ENCODE measurements at places on chromosomes 6 and 20.
A peak's percentile ranks its signal among the peaks of the same experiment; 100 is the strongest.

DNA sequence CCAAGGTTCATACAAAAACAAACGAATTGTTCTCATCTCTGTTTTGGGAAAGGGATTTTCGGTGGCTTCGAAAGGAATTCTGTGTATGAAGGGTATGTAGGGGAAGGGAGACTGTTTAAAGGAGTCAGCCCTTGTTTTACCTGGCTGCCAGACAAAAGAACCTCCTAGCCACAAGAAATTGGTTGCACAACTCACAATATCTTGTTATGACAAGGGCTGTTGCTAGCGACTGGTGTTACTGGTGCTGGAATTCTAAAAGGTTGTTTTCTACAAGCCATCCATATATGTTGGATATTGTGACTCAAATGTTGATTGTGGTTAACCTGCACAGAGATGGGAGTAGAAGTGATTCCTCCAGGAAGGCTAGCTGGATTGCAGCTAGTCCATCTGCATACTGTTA lies 34.6 kb upstream of the CITED2 start:
- DNase-seq: no peak

DNA sequence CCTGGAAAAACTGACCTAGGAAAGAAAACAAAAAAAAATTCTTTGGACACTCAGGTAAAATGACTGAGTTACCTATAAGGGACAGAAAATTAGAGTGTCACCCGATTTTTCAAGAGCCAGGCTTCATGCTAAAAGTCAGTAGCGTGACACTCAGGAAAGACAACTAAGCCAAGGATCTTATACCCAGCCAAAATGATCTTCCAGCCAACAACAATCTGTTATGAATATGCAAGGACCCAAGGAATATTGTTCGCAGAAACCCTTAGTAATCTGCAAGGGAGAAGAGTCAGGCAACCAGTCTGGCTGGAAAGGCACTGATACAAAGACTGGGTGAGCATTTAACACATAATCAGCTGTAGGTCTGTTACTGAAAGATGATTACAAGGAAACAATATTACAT lies 203.6 kb downstream of the GMPR start:
- DNase-seq: no peak

GRCh38 chr6:96923871-96924493 lies 546 bp upstream of the KLHL32 start:
- DNase-seq: peak; percentile 23

DNA sequence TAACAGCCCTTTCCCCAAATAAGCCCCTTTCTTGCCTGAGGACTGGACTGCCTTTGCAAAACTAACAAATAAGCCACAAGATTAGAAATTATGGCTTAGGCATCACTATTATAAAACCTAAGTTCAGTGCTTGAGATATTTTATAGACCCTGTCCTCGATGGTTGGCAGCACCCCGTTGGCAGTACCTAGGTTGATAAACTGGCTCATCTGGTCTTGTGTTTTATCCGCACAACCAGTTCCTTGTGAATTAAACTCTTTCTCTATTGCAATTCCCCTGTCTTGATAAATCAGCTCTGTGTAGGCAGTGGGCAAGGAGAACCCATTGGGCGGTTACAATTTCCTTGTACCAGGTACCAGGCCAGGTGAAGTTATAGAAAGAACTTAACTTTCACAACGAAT lies 6.6 kb downstream of the LRP11 start:
- DNase-seq: no peak

- DNase-seq: no peak
Measured at GRCh38 chr6:7912736-7913517, 2.3 kb upstream of the TXNDC5 start.

DNA sequence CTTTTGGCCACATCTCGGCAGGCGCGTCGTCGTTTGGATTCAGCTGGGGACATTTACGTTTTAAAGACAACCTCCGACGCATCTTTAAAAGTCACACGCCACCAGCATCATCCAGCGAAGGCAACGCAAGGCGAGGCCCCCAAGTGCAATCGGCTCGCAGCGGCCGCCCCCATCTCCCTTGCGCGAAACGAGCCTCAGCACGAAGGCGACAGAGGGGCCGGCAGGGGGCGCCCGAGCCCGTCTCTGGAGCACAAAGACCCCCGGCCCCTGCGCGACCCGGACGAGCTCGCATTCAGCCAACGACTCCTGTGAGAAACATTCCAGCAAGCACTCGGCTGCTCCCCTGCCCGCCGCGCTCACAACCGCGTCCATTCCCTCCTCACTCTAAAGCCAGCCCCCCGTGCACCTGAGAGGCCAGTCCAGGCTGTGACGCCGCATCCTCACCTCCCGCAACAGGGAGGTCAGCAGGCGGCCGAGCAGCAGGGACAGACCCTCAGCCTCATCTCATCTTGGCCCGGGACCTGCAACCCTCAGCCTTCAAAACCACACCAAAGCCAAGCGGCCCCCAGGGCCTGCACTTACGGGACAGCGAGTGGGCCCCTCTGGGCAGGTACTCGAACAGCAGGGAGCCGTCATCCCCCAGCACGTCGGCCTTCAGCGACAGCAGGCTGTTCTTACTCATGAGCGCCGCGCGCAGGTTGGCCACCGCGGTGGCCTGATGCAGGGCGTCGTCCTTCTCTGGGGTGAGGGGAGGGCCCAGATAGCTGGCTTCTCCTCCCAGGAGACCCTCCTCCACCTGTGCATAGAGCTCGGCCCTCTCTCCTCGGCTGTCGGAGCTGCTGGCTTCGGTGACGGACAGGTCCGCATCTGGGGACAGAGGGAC lies 35.8 kb downstream of the SLC2A4RG start:
- DNase-seq: no peak

DNA sequence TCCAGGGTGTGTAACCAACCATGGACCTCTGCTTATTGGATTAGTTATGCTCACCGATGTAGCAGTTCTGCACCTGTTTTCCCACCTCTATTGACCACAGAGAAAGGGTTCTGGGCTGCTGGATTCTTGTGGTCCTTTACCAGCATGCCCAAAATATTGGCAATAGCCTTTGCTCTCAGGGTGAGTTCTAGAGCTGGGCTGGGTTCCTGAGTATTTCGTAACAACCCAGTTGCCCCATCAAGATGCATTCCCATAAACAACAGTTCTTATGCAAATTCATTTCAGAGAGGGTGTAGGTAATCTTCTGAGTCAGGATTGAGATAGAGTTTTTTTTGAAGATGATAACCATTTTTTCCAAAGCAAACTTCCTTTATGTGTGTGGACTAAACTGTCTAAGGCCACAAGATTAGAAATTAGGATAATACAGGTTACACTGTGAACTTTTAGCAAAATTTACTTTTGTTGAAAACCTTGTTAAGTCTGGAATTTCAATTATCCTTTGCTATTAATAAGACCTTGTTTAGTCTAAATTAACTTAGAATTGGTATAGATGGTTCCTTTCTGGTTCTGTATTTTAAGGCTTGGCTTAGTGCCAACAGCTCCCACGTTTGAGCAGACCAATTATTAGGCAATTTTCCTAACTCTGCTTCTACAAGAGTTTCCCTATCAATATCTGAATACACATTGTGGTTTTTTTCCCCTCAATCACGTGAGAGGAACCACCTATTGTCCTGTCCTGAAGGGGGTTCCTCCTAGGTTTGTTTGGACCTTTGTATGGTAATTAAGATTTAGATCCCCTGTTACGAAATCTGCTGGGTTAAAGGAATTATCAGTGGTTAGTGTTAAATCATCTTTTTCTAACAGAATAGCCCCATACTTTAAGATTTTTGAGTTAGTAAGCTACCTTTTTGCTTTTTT lies 46.1 kb downstream of the TBX18 start:
- no peak for DNase-seq

All from GF-D8 (cell line).